Mucosa of gallbladder (tissue), 1 donor: ENCODE measurements at places on chromosomes 13 and 19. TPM values are rescaled to one million over a fixed set of nuclear protein-coding genes. Genes with fewer than 3 reads are reported as not detected.

JSRP1 gene
- 0.17 TPM for total RNA-seq

LPAR2 gene
- 44.3 TPM for total RNA-seq

KASH5 gene
- total RNA-seq = not detected

DNA sequence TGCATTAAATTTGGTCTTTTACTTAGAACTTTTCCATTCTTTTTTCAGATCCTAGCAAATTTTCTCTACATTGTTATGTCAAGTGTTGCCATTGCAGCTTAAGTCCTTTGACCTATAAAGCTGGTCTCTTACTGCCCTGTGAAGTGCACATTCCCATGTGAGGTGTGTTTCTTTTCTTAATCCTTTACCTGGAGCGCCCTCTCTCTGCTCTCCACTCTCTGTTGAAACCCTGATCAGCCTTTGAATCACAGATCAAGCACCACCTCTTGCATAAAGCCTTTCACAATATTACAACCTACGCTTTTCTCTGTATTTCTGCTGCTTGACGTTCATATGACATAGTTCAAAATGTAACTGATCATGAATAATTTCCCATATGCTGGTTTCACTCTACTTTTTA, 84.8 kb downstream of the PCDH17 start:
- DNase-seq = no peak

DNA sequence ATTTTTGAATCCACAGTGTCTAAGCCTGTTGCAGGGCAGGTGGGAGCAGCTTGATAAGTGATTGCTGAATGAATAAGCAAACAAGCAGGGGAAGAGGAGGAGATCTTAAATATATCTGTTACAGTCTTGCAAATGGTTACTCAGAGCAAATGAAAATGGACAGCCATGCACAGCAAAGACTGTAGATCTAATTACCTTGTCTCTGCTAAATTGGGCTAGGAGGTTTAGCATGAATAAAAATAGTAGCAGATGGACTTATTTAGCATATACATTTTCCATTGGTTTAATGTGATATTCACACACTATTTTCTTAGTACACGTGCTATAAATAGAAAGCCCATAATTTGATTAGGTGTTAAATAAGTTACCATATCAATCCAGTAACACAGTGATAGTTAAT, 72.9 kb upstream of the FARP1 start:
- DNase-seq = no peak

- no peak for DNase-seq
Measured at GRCh38 chr19:54532528-54532927, 29.9 kb downstream of the LAIR2 start.
